Ureter (tissue), 1 donor: ENCODE measurements at places on chromosomes 16 and 17. TPM values are rescaled to one million over a fixed set of nuclear protein-coding genes. Genes with fewer than 3 reads are reported as not detected.

HBA2 gene
- 88.0 TPM for total RNA-seq

FBXL19 gene
- 25.7 TPM for total RNA-seq

ABI3 gene
- total RNA-seq, result 15.2 TPM

KIFC3 gene
- total RNA-seq, result 117 TPM
